NCI-H1436 treated with DMSO at 0.1 percent for 48 hours (cell line): ENCODE measurements at places on chromosomes 12 and 14.

GRCh38 chr12:29207120-29207519, 58.0 kb downstream of the FAR2 start:
- no peak for DNase-seq

- no peak for DNase-seq
Observed at GRCh38 chr12:128075332-128075731, 191.6 kb upstream of the TMEM132C start.

DNA sequence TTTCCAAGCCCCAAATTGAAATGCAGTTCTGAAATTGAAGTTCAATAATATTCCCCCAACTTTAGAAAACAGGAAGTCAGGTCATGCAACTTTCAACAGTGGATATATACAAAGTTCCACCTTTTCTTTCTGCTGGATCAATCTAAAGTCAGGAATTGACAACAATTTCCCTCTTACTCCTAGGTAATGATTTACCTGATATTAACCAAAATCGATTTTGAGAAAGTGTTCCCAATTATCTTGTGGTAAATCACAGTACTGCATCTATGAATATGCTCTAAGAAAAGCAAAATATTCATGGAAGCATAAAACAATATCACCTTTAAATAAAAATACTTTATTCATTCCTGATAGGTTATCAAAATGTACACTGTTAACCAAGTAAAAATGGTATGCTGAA, 28.4 kb downstream of the BDKRB1 start:
- no peak for DNase-seq

GRCh38 chr12:127041985-127042625, 1224.9 kb upstream of the TMEM132C start:
- no peak for DNase-seq

DNA sequence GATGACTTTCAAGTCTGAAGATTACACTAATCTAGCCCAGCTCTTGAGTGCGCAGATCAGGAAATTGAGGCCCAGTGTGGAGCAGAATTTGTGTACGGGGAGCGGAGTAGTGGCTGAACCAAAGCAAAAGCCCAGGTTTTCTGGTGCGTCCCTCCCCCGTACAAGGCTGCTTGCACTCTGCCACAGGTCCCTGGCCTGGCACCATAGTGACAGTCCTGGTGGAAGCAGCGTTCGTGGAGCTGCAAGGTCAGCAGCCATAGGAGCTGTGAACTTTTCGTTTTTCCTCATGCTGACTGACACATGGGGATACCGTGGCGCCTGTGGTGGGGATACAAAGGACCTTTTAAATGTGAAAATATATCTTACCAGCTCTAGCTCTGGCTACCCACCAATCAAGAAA, 1.7 kb downstream of the EVL start:
- DNase-seq, result no peak

- DNase-seq, result no peak
Observed at GRCh38 chr12:754851-755562, 2.6 kb downstream of the WNK1 start.

DNA sequence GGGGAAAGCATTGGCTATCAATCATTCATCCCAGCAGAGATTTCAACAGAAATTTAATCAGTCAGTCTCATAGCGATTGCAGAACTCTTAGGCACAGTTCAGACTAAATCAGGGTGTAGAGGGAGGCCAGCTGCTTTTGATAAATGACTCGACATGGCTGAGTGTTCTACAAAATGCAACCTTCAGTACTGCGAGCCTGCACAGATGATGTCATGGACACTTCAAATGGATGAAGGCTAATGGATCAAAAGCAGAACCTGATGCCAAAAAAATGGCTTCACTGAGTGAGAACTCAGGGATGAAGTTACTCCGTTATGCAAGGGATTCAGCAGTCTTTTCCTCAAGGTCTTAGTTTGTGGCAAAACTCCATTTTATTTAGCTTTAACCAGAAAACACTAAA, 167.3 kb downstream of the DACT1 start:
- no peak for DNase-seq

DNA sequence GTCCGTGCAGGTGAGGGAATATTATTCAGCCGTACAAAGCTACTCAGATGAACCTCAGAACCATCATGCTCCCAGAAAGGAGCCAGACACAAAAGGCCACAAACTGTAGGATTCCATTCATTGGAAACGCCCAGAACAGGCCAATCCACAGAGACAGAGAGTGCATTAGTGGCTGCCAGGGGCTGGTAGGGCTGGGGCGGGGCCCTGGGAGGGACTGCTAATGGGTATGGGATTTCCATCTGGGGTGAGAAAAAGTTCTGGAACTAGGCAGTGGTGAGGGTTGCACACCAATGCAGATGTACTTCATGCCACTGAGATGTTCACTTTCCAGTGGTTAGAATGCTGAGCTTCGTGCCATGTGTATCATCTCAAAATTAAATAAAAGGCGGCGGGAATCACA, 101.1 kb downstream of the RFLNA start:
- no peak for DNase-seq

DNA sequence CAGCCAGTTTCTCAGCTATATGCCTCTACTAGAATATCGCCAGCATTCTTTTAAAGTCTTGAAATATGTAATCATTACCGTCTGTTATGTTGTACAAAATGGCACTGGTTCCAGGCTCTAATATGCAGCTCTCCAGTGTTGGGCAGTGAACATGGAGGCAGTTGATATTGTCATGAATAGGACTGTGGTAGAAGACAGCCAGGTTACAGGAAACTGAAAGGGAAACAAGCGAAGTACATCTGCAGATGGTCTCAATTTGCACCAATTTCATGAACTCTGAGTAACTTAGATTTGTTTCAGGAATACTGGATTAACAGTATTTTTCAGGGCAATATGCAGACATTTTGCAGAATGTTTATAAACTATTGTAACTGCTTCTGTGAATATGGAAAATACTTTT, 13.4 kb upstream of the KLHL42 start:
- no peak for DNase-seq

DNA sequence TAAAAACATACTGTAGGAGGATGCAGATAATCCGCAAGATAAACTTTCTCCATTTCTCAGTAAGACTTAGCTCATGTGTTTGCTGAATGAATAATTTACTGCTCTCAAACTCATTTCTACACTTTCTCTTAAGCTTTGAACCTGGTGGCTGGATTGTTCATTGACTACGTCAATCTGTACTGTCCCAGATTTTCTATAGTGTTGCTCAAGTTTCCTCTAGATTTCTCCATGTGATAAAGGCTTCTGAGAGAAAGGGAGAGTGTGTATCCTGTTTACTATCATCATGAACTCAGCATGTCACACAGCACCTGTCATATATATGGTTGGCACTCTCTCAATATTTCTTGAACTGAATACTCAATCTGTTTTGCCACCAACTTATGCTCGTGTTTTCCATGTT, 518.0 kb upstream of the TBX3 start:
- no peak for DNase-seq

GRCh38 chr12:118328486-118329330, 44.0 kb downstream of the TAOK3 start:
- no peak for DNase-seq

DNA sequence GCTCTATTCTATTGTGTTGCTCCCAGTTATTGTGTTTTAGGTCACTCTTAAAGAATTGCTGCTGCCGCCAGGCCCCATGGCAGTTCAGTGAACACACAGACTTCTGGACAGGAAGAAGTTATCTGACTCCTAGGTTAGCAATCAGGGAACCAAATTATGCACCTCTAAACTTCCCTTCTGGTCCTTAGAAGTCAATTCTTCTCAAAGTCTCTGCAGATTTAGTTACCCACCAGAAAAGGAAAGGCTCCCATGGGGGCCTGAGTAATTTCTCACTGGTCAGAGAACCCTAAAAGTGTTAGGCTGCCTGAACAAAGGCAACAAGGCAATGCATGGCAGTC, 10.0 kb downstream of the EMP1 start:
- no peak for DNase-seq

DNA sequence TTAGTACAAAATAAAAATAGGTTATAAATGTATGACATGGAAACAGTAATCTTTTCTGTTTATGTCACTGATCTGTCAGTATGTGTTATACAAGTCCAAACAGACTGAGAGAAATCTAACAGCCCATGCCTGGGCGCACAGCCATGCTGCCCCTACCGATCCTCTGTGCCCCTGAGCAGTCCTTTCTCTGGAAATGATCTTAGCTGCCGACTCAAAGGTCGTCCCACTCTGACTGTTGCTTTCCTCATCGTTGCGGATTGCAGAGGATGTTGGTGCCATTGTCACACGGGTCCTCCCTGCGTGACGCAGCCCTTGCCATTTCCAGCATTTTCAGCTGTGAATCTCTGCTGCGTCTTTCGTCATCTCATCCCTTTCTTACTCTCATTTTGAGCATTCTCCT, 82.9 kb upstream of the DYNC1H1 start:
- no peak for DNase-seq

DNA sequence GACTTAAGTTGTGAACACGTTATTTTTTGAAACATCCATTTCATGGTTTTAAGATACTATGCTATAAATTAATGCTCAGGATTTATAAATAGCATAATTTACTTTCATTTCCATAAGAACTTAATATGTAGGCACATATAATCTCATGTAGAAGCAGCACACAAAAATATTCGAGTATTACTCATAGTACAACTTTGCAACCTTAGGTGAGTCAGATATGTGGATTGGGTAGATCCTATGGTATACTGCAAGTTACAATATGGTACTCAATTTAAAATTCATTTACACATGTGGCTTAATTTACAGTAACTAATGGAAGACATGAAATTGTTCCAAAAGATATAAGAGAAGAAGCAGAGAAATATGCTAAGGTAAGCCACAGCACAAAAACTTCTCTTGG, 26.0 kb downstream of the PSMA3 start:
- DNase-seq, result no peak

GRCh38 chr12:18250313-18250916, 10.9 kb upstream of the PIK3C2G start:
- DNase-seq, result peak; percentile 10

- DNase-seq, result no peak
Observed at GRCh38 chr12:123686636-123687190, 15.8 kb downstream of the TCTN2 start.

- no peak for DNase-seq
Observed at GRCh38 chr12:54624315-54625279, 10.1 kb downstream of the LACRT start.

DNA sequence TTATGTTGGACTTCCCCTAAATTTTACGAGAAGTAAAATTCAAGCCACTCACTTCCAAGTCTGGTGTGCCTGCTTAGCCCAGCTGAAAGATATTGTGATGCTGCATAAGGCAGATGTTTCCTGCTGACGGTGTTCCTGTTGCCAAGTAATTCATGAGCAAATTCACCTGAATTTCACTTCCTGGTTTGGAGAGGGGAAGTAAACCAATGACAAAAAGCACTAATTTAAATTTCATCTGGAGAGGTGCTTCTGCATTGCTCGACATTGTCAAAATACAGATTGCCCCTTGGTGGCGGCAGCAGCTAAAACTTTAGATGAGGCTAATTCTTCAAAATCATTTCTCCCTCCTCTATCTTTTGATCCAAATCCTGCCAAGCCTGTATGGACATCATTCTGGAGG, 281.1 kb downstream of the AACS start:
- no peak for DNase-seq

DNA sequence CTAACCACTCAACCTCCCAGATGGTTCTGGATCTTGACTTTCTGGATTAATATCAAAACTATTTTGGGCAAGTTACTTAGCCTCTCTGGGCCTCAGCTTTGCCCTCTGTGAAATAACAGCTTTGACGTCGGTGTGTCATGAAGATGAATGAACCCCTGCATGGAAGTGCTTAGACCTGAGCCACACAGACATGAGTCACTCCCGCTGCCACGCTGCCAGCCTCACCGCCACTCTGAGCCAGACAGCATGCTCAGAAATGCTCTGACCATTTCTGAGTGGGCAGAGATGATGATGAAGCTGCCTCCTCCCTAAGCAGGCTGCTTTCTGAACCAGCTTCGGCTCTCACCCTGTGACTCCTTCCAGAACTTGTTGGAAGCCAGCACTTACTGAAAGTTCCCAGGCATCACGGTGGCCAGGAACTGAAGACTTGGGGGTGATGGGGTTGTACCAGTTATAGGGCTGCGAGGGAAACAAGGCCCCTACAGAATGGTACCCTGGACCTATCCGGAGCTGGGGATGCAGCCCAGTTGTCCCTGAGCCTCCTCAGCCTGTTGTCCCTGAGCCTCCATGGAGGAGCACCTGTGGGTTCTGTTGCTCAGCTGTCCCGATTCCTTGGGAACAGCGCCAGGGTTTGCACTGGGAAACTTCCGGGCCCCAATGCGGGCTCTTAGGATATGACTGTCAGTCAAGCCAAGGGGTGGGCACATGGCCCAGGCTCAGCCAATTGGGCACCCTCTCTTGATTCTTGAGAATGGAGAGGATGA, 2.0 kb upstream of the CCDC197 start:
- DNase-seq, result no peak

DNA sequence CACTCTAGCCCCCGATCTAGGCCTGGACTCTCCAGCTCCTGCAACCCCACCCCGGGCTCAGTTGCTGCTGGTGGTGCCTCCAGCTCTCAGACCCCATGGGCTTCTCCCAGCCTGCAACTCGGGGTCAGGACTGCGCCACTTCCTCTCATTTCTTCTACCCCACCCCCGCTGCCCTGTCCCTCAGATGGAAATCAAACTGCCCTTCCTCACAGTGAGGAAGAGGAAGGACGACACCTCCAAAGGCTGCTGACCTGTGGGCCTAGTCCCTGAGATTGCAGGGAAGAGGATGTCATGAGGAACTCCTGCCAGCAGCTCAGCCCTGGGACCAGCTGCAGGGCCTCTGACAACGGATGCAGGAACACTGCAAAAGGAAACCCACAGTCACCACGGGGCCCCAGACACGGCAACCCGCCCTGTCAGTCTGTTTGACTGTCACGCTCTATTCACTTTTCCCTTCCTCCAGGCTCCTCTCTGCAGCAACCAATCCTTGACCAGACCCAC, 29.3 kb upstream of the PNMA1 start:
- DNase-seq, result no peak

DNA sequence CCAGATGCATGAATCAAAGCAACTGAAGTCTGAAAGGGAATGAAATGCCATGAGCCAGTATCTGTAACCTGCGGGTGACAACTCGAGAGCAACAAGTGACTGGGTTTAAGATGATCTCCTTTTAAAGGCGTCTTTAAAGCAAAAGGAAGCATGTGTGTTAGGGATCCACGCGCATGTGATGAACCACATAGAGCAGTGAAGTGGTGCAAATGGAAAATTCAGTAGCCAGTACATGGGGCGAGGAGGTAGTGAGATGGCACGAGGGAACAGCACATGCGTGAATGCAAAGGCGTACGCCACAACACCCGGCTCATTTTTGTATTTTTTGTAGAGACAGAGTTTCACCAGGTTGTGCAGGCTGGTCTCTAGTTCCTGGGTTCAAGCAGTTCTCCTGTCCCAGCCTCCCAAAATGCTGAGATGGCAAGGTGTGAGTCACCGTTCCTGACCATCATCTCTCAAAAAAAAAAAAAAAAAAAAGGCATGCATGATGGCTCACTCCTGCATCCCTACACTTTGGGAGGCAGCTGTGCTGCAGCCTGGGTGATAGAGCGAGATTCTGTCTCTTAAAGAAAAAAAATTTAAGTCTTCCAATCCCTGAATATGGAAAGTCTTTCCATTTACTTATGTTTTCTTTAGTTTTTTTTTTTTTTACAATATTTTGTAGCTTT, 24.6 kb upstream of the BCL7A start:
- no peak for DNase-seq

GRCh38 chr12:52010692-52011601, 4.2 kb downstream of the TAMALIN start:
- DNase-seq, result no peak

- no peak for DNase-seq
Observed at GRCh38 chr14:54487771-54488170, 1.0 kb downstream of the GMFB start.
